H4 (cell line): ENCODE measurements at places on chromosomes 6 and 20.

GRCh38 chr20:57539889-57540288 lies 14.9 kb upstream of the CTCFL start:
- DNase-seq: no peak

GRCh38 chr6:157770946-157771345 lies 52.1 kb upstream of the SNX9 start:
- DNase-seq: no peak

- no peak for DNase-seq
Measured at GRCh38 chr6:28864326-28864923, 59.4 kb downstream of the TRIM27 start.

DNA sequence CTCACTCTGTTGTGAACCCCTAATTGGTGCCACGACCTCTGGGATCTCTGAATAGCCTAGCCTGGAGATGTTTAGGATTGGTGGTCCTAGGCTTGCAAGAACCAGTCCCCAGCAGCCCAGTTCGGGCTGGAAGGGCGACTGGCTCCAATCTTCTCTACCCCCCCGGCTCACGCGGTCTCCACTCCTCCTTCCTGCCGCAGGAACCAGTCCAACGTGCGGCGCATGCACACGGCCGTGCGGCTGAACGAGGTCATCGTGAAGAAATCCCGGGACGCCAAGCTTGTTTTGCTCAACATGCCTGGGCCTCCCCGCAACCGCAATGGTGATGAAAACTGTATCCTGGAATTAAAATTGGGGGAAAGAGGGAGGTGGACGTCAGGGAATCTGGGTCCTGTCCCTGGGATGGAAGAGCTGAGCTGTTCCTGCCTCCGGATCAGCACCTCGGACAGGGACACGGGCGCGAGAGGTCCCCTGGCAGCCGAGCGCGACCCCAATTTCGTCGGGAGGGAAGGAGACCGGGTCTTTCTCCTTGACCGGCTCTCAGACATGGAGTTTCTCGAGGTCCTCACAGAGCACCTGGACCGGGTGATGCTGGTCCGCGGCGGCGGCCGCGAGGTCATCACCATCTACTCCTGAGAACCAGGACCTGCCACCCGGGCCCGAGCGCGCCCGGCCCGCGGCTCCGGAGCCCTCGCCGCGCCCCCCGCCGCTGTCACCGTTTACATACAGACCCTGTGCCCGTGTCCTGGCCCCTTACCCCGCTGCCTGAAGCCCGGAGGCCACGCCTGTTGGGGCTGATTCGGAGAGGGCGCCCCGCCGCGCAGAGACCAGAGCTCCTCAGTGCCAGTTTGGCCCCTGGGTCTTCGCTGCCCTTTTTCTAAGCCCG lies 28.2 kb downstream of the SLC12A5 start:
- no peak for DNase-seq

- DNase-seq: no peak
Measured at GRCh38 chr6:79440598-79440997, 96.6 kb downstream of the LCA5 start.

- no peak for DNase-seq
Measured at GRCh38 chr20:9647741-9648140, 133.4 kb downstream of the LAMP5 start.

- peak; percentile 83 for DNase-seq
Measured at GRCh38 chr20:4476903-4477500, 244.7 kb upstream of the PRND start.

DNA sequence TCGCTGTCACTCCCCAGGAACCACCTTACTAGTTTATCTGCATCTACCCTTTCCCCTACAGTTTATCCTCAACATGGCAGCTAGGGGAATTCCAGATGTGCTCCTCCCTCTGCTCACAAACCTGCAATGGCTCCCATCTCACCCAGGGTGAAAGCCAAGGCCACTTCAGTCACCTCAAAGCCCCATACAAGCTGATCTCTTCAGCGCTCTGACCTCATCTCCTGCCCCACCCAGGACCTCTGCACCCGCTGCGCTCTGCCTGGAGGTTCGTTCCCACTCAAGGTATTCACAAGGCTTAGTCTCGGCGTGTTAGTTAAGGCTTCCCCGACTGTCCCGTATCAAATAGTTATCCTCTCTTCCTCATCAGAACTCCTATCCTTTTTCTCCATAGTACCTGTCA lies 28.6 kb upstream of the SPDEF start:
- no peak for DNase-seq

GRCh38 chr6:36665180-36665579 lies 13.3 kb upstream of the CDKN1A start:
- no peak for DNase-seq

- no peak for DNase-seq
Measured at GRCh38 chr6:18985061-18985460, 597.9 kb downstream of the RNF144B start.

- DNase-seq: no peak
Measured at GRCh38 chr20:22701679-22702308, 117.4 kb upstream of the FOXA2 start.

- DNase-seq: no peak
Measured at GRCh38 chr20:40575851-40576250, 113.2 kb downstream of the MAFB start.

DNA sequence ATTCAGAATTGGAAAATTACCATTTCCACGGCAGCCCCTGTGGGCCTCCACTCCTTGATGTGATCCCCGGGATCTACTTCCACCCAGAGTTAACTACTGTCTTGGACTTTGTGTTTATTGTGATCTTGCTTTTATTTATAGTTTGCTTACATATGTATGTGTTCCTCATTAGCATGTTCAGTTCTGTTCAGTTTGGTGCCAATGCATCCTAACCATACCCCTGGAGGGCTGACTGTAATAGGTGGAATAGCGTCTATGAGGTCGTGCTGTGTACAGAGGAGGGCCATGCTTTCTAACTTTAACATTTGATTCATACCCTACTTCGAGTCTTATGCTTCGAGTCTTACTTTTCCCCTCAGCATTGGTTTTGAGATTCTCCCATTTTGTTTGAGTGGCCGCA lies 104.3 kb upstream of the SLC24A3 start:
- DNase-seq: no peak

GRCh38 chr6:143507358-143508145 lies 4.0 kb downstream of the FUCA2 start:
- no peak for DNase-seq

- no peak for DNase-seq
Measured at GRCh38 chr20:11027224-11027623, 353.4 kb upstream of the JAG1 start.

- DNase-seq: no peak
Measured at GRCh38 chr6:156960525-156960924, 183.3 kb downstream of the ARID1B start.

- DNase-seq: no peak
Measured at GRCh38 chr6:31353384-31353945, 3.5 kb downstream of the HLA-B start.

GRCh38 chr6:30500421-30501355 lies 11.4 kb downstream of the HLA-E start:
- no peak for DNase-seq

GRCh38 chr20:37764333-37764935 lies 70.6 kb downstream of the CTNNBL1 start:
- DNase-seq: no peak

DNA sequence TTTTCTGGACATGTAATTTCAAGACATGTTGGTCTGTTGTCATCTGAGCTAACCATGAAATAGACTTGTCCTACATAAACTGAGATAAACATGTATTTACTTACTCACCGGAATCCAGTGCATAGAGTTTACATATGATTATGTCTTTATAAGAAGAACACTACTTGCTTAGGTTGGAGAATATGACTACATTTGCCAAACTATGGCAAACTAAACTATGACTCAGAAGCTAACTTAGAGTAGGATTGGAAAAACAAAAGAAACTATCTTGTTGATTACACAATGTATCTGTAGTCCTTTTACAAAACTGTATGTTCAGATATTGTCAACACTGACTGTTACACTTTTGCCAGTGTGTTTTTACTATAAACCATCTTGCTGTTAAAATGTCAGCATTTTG lies 113.3 kb downstream of the CRYBG1 start:
- peak; percentile 10 for DNase-seq

DNA sequence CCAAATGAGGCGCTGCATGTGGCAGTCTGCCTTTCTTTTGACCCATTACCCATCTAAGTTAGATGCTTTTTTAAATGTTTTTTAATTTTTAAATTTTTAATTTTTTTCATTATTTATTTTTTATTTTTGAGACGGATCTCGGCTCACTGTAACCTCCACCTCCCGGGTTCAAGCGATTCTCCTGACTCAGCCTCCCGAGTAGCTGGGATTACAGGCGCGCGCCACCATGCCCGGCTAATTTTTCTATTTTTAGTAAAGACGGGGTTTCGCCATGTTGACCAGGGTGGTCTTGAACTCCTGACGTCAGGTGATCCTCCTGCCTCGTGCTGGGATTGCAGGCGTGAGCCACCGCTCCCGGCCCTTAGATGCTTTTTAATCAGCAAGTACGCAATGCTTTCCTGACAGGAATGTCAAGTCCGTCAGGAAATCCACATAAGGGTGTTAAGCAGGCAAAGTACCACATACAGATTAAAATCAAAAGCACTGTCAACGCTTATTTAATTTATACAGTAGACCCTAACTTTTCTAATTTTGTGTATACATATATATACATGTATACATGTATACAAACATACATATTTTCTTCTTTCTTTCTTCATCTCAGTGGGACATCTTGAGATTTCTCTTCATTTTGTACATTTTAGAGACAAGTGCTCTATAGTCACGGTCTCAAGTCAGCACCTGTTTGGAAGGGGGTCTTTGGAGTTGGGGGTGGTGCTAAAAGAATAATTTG lies 995 bp upstream of the GSTA4 start:
- peak; percentile 84 for DNase-seq

DNA sequence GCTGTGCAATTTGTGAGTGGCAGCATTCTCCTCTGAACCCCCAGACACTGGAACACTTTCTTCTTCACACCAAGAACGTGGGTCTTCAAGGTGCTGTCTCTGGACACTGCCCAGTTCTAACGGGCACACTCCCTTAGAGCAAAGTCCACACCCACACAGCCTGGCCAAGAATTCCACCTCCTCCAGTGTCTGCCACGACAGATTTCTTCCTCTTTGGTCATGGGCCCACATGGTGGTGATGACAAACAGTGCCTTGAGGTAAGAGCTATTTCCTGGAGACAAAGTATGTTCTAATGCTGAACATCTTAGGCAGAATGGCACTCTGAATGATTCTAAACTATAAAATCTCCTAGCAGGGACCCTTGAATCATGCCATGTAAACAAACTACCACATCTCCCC lies 25.5 kb upstream of the SSTR4 start:
- DNase-seq: peak; percentile 19

DNA sequence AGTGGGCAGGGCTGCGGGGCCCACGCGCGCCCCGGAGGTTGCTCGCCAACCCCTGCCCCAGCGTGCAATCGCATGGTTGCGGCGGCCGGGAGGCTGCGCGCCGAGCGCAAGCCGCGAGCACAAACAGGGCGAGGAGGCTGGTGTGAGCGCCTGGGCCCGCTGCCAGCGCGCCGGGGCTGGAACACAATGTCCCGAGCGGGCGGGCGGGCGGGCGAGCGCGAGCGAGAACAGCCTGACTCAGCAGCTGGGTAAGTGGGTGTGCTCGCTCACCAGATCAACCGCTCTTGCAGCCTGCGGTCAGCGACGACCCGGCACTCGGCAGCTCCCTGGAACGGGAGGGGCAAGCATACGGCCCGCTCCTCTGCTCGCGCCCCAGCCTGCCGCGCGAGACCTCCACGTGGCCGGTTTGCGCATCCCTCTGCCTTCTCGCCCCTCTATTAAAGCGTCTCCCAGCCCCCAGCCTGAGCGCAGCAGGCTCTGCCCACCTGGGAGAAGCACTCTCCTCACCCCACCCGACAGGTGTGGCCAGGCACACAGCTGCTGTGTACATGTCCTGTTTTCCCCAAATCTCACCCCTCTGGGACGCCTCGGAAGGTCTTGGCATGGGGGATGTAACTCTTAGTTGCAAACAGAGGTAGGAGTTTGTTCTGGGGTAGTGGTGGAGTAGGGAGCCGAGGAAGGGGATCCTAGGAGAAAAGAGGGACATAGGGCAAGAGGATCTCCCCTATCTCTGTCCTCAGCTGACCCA lies 8.7 kb upstream of the ARMC12 start:
- peak; percentile 94 for DNase-seq

DNA sequence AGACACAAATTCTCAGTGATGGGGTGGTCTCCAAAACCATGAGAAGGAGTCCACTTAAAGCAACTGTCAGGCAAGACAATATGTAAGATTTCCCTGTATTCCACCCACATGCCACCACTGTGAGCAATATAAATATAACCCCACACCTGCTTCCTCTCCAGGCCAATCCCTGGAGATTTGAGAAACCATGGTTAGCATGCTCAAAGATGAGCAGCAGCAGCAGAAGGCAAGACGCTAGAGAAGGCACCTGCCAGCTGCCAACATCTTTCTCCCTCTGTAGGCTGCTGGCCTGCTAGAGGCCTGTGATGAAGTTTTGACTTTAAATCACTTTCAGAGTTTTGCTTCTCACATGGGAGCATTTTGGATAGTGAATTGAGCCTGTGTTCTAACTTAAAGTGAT lies 7.9 kb upstream of the SOD2 start:
- no peak for DNase-seq

DNA sequence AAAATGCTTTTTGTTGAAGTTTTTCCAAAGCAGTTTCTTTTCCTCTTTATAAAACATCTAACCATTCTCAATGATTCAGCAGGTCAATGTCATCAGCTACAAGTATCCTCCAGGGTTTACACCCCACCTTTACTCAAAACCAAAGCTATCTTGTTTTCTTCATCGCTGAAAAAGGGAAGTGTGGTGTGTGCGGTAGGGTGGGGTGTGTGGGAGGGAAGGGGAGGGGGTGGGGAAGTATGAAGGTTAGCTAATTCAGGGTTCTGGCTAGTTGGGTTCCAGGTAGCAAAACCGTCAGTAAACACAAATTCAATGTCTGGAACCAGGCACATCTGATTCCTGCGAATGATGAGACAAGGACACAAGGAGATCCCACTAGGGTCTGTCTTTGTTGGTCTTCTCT lies 189.6 kb downstream of the GJA10 start:
- no peak for DNase-seq

GRCh38 chr6:32689531-32690501 lies 23.4 kb upstream of the HLA-DQB1 start:
- no peak for DNase-seq

DNA sequence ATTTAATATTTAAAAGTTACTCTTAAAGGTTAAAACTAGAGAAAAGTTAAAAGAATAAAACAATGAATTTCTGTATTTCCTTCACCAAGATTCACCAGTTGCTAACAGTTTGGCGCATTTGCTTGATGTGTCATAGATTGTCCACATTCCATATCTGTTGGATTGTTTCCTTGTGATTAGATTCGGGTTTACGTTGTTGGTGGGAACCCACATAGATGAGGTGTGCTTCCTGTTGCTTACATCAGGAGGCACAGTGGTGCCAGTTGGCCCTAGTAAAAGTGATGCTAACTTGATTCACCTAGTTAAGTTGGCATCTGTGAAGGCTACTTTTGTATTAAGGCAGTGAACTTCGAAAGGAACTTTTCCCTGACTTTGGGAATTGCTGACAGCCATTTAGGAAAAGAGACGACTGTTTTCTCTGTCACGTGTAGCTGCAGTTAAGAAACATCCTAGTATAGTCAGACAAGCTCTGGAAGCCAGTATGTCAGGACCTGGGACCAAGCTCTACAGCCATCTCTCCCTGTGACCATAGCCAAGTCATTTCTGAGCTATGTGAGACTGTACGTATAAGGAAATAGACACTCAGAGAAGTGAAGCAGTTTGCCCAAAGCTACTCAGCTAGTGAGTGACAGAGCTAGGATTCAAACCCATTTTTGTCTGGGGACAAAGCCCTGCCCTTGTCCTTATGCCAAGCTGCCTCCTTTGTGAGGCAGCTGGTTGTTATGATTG lies 49.0 kb downstream of the PPARD start:
- peak; percentile 63 for DNase-seq

GRCh38 chr6:151723152-151723551 lies 84.3 kb upstream of the ESR1 start:
- DNase-seq: no peak
